ENCODE measurements at places on chromosomes 16 and 17.

GRCh38 chr16:50059111-50059510 lies 6.7 kb upstream of the HEATR3 start:
- DNase-seq = no peak

- DNase-seq = no peak
Observed at GRCh38 chr17:18187226-18187625, 3.6 kb downstream of the ALKBH5 start.

- DNase-seq = peak; percentile 99
Observed at GRCh38 chr16:67884684-67885083, at the start of gene NRN1L. Gene NRN1L (plus strand): TSS chr16:67884885. CDS start chr16:67884904, 19 bp downstream.

DNA sequence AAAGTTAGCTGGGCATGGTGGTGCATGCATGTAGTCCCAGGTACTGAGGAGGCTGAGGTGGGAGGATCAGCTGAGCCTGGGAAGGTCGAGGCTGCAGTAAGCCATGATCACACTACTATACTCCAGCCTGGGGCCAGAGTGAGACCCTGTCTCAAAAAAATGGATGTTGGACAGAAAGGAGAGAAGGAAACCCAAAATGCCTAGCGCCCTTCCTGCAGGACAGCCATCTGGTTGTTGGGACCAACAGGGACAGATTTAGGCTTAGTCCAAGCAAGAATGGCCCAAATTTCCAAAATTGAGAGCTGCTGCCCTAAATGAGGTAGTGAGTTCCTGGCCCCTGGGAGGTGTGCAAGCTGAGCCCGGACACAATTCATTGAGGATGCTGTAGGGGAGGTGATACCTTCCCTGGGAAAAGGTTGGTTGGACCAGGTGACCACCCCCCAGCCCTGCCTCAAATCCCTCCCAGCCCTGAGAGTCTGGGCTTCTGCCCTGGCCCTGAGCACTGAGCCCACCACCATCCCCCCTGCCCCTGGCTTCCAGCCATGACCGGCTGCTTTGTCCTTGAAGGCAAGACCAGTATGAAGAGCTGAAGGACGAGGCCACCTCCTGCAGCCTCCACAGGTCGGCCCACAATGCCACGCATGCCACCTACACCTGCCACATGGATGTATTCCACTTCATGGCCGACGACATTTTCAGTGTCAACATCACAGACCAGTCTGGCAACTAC lies 35.1 kb downstream of the IL21R start:
- DNase-seq = no peak

Data from iPS-NIHi11 (cell line).